ENCODE measurements at places on chromosomes 5 and 9. TPM values are rescaled to one million over a fixed set of nuclear protein-coding genes. Genes with fewer than 3 reads are reported as not detected.

DNA sequence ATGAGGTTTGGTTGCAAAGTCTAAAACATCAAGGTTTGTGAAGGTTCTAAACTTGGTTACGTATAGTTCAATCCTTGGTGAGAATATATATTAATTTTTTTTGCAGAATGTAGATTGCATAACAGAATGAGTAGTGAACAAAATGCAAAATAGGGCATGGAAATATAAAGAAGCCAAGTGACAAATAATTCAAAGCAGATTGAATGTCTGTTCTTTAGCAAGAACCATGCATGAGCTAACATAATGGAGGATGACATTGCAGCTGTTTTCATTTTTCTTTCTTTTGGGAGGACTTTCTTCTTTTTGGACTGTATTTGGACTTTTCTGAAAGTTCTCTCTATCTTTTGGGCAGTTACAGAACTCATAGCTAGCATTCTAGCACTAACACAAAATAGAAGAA, 194.8 kb upstream of the MRPS30 start:
- no peak for DNase-seq

DNA sequence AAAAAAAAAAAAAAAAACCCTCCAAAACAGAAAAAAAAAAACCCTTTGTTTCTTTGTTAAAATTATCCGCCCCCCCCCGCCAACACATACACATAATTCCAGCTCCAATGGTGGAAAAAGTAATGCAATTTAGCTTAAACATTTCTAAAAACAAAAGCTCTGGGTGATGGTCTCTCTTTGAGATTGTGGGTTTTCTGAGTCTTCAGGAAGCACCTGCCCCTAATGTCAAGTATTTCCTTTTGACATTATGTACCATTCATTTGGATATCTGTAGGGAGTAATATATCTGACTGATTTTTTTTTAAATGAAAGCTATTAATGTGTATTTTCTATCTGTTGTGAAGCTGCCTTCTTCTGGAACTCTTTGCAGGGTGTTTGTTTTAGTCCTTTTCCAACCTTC, 389.7 kb downstream of the TAF11L14 start:
- DNase-seq: no peak

DNA sequence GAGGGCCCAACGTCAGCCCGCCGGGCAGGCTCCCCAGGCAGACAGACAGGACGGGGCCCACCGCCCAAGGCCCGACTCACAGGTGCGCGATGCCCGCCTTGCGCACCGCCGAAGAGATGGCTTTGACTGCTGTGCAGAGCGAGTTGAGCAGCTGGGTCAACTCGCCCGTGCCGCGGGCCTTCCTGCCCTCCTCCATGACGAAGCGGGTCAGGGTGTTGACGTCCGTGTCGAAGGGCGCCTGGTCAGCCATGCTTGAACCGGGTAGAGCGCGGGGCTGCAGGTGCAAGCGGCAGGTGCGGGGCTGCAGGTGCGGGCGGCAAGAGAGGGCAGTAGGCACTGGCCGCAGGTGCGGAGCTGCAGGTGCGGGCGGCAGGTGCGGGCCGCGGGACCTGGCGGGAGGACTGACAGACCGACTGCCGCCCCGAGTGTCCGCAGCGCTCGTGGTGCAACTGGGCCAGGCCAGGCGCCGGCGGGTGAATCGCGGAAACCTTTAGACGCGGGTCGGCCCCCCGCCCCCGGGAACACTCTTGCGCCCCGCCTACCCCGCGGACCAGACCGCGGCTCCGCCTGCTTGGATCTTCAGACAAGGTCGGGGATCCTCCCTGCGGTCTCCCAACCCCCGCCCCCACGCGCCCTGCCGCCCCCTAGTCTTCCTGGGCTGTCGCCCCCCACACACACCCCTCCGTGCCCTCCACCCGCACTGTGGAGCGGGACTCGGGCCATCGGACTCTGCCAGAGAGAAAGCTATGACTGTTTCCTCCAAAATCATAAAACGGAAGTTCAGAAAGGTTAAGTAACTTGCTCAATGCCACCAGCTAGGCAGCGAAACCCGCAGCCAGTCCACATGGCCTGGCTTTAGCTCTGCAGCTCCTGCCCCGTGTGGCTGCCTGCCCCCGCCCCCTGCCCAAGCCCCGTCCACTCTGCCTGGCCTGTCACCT, at the start of gene FBP1:
TSS of gene FBP1 (minus strand) at position 458 of the 938 bp plus-strand sequence. CDS start at position 250, 208 bp downstream.
- no peak for DNase-seq

DNA sequence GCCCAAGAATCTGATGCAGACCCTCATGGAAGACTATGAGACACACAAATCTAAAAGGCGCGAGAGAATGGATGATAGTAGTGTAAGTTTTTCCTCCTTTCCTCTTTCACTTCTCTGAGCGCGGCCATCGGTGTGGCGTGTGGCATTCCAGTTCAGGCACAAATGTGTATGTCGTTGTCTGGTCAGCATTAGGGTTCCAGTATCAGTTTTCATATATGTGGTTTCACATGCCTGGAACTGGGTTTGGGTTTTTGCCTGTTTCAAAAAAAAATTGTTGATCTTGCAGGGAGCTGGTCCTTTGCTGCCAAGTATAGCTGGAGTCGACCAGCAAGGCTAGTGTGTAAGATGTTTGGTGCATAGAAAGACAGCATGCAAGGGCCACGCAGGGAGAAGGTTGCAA, 51.5 kb downstream of the C9orf152 start:
- no peak for DNase-seq

Gene STPG3
- polyA plus RNA-seq: 0.54 TPM

GRCh38 chr5:154677921-154678320, 77.3 kb upstream of the LARP1 start:
- no peak for DNase-seq

Gene FNIP1
- 18.8 TPM for polyA plus RNA-seq

DNA sequence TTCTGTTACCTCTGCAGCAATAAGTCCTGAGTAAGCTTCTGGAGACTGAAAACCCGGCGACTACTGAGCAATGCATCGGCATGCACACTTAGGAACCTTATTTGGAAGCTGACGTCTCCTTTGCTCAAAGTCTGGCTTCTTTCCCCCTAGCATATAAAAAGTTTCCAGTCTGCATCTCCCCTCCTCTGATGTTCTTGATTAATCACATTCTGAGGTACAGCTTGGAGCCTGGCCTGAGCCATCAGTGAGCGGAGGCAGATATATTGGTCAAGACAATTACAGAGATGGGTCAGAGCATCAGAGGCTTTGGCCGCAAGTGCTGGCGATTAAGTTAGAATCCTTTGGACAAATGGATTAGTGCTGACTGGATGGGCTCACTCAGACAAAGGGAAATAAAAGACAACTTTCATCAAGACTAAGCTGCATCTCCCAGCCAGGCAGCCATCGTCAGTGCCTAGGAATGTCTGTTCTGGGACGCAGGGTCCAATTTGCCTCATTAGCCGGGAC, 140.7 kb downstream of the MTX3 start:
- peak; percentile 91 for DNase-seq
